ENCODE measurements at places on chromosomes 7 and 10.

DNA sequence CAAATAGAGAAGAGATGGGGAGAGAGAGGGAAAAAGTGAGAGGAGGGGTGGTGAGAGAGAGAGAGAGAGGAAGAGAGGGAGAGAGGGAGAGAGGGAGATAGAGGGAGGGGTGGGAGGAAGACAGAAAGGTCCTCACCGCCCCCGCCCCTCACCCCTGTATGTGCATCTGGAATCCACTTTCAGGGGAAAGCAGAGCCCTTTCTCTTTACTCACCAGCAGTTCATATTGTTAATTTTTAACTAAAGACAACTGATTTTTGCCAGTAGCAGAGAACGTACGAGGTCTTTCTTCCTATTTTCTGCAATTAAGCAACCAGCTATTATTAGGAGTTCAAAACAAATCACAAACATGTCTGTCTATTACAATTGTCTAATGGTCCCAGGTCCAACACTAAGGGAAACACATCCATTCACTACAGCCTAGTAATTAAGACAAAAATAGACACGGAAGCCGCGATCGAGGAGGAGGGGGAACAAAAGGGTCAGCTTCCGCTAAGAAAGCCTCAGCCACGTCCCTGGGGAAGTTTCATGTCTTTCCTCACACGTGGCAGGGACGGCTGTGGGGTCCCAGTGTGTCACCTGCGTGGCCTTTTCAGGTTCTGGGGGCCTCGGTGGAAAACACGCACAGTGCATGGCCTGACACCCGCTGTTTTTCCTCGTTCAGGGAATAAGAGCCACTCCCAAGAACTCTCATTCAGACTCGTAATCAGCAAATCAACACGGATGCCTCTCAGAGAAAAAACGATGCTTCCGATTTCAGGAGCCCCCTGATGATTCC, 572.0 kb downstream of the PTPRN2 start:
- DNase-seq: no peak

DNA sequence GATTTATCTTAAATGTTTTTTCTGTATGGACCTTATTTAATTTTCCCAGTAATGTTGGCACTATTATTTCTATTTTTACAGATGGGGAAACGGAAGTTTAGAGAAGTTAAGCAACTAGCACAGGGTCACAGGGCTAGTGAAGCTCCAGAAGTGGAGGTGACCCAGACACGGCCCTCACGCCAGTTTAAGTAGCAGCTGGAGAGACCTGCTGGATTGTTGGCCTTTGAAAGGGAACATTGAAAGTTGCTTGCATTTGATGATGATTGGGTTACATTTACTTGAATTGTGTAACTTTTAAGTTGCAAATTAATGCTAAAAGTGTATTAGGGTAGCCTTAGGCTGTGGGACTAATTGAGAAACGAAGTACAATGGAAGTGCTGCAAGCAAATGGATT, 25.6 kb downstream of the CDK14 start:
- no peak for DNase-seq

DNA sequence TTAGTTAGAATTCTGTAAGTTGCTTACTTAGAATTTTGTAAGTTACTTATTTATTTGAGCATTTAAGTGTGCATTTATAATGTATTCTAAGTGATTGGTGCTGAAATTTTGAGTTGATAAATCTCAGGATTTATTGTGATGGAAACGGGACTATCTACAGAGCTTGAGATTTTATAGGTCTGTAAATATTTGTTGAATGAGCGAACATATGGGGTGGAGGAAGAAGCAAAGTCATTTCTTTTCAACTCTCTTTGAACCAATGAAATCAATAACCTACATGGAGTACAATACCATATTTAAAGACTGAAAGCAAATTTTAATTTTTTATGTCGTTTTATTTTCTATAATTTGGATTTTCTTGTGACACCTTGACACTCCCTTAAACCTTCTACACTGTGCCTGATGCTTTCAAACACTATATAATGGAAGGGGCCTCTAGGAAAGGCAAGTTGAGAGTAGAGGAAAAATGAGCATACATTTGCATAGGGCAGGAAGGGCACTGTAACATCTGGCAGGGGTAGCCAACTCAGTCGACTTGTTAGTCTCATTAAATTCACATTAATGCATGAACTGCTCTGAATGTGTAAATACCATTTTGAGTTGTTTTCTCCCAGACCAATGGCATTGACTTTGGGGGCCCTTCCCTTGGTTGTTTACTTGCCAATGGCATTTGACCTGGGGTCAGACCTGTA, 204.2 kb downstream of the DYNC1I1 start:
- no peak for DNase-seq

GRCh38 chr7:122092964-122093797, 50.9 kb downstream of the AASS start:
- DNase-seq: peak; percentile 20

- DNase-seq: no peak
These were observed 112.3 kb downstream of the VWC2 start for GRCh38 chr7:49885593-49886285.

- DNase-seq: no peak
These were observed 204.1 kb downstream of the ZNF365 start for GRCh38 chr10:62578301-62578700.

GRCh38 chr7:4747013-4747412, 28.4 kb upstream of the AP5Z1 start:
- DNase-seq: no peak

DNA sequence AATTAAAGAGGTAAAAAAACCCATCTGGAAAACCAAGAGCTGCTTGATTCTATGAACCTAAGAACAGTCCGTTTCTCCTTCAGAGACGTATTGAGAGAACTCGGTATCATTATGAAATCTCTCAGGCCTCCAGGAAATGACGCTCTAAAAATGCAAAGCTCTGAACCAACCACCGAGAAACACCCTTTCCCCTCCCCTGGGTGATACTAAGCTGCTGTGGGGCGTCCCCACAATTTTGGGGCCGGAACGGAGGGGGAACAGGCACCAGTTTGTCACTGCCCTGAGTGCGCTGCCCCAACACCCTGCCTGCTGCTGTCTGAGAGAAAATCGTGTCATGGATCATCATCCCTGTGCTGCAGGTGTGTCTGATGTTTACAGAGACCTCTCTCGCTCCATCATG, 509.5 kb downstream of the DNAJB6 start:
- DNase-seq: no peak

DNA sequence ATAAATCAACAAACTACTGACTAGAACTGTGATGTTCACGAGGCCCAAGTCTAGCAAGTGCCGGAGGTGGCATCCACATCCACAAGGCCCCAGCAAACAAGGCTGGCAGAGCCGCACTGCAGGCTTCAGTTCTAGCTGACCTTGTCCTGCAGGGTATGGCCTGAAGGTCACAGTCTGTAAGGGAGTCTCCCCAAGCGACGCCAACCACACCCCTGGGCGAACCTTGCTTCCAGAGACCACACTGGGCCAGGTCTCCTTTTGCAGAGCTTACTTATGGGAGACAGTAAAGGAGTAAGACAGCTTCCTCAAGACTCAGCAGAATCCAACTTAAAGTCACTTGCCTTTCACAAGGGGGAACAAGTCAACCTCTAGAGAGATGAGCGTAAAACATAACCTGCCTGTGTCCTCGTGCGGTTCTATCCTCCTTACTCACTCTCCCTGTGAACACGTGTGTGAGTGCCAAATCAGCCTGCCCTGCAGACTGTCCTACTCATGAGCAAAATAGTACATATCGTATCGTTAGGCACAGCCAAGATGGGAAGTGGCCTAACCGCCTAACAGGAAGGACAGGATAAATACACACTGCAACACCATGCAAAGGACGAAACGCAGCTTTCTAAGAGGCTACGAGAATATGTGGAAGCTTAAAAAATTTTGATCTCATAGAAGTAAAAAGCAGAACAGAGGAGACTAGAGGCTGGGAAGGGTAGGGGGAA, 22.7 kb downstream of the FAM53B start:
- peak; percentile 52 for DNase-seq

DNA sequence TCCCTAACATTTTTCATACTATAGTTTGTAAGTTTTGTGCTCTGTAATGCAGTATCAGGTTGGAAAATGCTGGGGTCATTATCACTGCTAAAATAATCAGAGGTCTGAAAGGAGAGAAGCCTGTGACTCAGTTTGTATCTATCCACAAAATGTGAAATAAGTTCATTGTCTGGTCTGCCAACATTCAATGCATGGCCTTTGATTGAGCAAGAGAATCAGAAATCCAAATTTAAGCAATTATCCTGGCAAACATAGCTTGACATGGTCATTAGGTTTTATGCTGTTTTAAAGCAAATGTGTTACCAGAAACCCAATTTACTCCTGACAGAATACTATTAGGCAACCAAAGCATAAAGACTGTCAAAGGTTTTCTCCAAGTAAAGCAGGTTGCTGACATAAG, 709.7 kb upstream of the SEMA3D start:
- DNase-seq: no peak

DNA sequence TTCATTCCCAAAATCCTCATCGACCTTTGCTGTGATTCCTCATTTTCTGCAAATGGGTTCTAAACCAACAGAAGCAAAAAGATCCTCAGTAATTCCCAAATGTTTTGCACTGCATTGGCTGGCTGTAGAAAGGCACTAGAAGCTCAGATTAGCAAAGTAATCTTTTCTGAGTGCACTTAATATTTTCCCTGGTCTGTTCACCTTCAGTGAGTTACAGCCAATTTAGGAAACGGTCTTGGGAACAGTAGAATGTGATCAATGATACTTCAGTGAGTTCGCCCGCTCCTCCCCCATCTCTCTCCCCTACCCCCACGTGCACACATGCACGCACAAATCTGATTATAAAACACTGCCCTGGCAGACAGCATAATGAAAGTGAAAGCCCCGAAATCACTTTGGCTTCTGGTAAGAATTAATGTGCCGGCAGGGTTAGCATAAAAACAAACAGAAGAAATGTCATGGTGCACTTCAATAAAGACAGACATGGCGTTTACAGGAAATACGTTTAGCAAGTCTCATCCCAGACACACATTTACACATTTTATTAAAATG, 201.3 kb upstream of the CDCA7L start:
- DNase-seq: no peak

DNA sequence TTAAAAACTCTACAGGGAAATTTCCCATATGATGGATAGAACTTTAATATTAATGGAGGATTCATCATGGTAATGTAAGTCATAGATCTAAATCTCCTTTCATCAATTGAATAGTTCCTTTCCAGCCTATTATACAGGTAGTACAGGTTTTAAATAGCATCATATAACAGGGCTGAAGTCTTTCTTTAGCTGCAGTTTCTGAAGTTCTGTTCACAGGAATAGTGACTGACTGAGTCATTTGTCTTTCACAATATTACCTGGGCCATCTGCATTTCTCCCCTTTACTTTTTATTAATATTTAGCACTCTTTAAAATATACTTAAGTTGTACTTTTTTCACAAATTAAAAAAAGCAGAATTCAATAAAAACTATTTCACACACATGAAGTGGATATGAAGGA, 12.6 kb upstream of the NPVF start:
- no peak for DNase-seq

- no peak for DNase-seq
These were observed 66.2 kb upstream of the ARID5B start for GRCh38 chr10:61835069-61835945.

GRCh38 chr10:119667562-119668328, 16.6 kb downstream of the BAG3 start:
- DNase-seq: no peak

GRCh38 chr7:34069676-34070075, 164.3 kb downstream of the BMPER start:
- DNase-seq: no peak

- no peak for DNase-seq
These were observed 22.0 kb downstream of the PAX2 start for GRCh38 chr10:100767422-100767775.

GRCh38 chr7:74606101-74606908, 51.2 kb upstream of the GTF2I start:
- DNase-seq: peak; percentile 27

DNA sequence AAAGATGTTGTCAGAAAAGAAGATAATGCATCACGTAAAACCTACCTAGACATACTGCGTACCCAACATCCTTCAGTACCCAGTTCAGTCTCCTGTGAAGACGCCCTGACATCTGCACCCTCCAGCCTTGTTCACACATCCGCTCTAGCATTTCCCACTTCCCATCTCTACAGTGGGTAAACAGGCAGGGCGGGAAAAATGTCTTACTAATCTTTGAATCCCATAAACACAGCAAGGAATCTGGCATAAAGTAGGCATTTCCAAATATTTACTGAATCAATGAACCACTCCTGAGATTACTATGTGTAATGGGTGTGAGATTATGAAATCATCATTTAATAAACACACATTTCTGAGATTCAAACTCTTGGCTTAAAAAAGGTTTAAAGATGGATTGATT, 132.8 kb downstream of the GLI3 start:
- no peak for DNase-seq

DNA sequence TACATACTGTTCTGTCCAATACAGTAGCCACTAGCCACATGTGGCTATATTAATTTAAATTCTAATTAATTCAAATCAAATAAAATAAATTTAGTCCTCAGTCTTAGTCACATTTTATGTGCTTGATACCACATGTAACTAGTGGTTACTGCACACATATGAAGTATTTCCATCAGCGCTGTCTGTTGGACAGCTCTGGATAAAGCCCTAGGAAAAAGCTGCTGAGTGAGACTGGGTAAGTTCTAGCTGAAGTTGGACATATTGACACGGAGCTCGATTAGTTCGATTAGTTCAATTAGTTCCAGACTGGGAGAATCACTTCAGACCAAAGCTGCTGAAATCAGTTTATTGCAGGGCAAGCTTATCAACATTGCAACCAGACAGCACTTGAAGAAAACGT, 15.1 kb upstream of the LIPM start:
- DNase-seq: no peak

GRCh38 chr10:100600218-100600617, 64.5 kb downstream of the HIF1AN start:
- DNase-seq: no peak

DNA sequence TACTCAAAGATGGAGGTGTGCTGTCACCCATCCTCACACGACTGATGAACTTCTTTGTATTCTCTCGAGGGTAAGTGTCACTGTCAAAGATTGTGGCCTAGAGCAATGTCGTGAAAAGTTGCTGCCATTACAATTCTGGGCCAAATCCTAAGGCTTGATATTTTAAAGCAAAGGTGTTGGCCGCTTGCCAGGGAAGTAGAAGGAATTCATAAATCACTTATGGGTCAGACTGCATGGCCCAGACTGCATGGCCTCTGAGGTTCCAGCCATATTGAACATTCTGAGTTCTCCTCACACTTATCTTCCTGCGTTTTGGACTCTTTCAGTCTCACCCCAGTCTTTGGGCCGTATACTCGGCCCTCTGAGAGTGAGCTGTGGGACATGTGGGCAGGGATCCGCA, 8.6 kb downstream of the MEST start:
- no peak for DNase-seq

- no peak for DNase-seq
These were observed 131.2 kb downstream of the DGKI start for GRCh38 chr7:137715533-137715932.
